Left kidney (tissue), 8 donors: ENCODE measurements at places on chromosomes 11 and 22.
A peak's percentile ranks its signal among the peaks of the same experiment; 100 is the strongest.

GRCh38 chr11:117070016-117070415 is 28.2 kb downstream of the SIK3 start:
- DNase-seq = no peak

- peak; percentile 22 for DNase-seq
Measured at GRCh38 chr11:62001450-62002191, 34.2 kb upstream of the FTH1 start.

DNA sequence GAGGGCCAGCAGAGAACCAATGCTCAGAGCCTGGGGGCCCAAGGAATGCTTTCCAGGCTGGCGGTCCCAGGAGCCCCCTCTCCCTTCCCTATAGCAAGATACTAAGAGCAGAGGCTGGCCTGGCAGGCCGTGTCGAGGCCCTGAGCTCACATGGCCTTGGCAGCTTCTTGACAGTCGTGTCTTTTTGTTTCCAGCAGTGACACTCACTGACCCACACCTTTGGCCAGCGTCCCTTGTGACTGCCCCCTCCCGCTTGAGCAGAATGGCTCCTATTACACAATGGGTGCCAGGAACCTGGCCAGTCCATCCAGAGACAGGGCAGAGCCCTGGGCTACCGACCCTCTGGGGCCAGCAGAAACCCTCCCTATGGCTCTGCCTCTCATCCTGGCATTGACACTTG is 6.4 kb upstream of the CCND1 start:
- no peak for DNase-seq

GRCh38 chr11:31529189-31529588 is 19.6 kb downstream of the ELP4 start:
- no peak for DNase-seq

GRCh38 chr11:96036863-96037262 is 113.0 kb upstream of the MTMR2 start:
- no peak for DNase-seq

GRCh38 chr22:45238076-45238956 is 2.4 kb downstream of the KIAA0930 start:
- DNase-seq = no peak

DNA sequence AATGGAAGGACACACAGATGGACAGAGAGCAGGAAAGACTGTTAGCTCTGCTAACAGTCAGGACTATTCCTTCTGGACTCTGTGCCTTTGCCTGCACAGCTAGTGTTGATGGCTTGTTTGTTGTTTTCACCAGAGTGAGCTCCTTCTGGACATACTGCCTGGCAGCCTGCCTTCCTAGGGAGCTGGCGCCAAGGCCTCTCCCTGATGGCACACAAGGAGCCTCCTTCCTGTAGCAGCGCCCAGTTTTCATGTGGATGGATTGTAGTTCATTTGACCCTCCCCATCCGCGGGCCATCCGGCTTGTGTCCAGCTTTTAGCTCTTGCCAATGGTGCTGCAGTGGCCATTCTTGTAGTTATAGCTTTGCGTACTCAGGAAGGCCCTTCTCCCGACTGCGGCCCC is 16.6 kb upstream of the BCR start:
- no peak for DNase-seq

DNA sequence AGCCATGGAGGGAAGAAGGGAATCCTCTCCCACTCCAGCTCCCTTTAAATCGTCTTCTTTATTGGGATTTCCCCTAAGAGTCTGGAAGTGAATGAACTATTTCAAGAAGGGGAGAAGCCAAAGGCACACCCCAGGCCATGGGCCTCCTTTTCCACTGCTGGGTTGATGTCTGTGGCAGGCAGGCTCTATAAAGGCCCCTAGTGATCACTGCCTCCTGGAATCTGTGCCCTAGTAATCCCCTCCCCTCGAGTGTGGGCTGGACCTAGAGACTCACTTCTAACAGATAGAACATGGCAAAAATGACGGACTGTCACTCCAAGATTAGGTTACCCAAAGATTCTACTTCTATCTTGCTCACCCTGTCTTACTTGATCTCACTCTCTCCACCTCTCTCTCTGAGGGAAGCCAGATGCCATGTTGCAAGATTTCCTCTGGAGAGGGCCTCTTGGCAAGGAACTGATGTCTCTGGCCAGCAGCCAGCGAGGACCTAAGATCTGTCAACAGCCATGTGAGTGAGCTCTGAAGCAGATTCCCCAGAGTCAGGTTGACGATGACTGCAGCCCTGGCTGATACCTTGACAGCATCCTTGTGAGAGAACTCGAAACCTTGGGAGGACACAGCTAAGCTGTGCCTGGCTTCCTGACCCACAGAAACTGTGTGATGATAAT is 444.8 kb downstream of the SOX6 start:
- no peak for DNase-seq

DNA sequence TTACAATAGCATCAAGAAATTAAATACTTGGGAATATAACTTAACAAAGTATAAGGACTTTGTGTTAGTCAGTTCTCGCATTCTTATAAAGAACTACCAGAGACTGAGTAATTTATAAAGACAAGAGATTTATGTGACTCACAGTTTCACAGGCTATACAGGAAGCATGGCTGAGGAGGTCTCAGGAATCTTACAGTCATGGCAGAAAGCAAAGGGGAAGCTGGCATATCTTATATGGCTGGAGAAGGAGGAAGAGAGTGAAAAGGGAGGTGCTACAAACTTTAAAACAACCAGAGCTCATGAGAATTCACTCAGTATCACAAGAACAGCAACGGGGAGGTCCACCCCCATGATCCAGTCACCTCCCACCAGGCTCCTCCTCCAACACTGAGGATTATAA is 32.0 kb upstream of the CCDC134 start:
- no peak for DNase-seq

GRCh38 chr22:22721681-22722354 is 77.4 kb downstream of the GGTLC2 start:
- peak; percentile 24 for DNase-seq

GRCh38 chr22:40396882-40397281 is 26.5 kb downstream of the SGSM3 start:
- peak; percentile 88 for DNase-seq

GRCh38 chr11:20119315-20119714 is 41.0 kb downstream of the DBX1 start:
- DNase-seq = no peak

DNA sequence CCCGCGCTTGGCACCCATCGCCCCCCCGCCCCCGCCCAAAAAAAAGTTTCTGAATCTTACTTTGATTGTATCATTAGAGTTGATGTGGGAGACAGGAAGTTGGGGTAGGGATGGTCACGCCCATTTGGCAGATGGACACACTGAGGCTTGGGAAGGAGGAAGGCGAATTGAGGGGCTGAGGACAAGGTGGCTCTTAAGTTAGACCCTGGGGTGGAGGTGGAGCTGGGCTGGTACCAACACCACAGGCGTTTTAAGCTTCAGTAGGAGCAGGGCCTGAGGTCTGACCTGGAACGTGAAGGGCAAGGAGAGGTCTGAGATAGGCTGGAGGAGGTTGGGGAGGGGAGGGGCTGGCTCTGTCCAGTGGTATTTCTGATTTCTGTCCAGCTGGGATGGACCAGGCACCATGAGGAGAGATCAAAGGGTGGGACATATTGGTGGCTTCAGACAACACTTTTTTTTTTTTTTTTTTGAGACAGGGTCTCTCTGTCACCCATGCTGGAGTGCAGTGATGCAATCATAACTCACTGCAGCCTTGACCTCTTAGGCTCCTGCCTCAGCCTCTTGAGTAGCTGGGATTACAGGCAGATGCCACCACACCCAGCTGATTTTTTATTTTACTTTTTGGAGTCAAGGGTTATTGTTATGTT is 799 bp upstream of the CDC42BPG start:
- no peak for DNase-seq

- DNase-seq = no peak
Measured at GRCh38 chr11:45674481-45675190, 9.2 kb upstream of the CHST1 start.

- DNase-seq = no peak
Measured at GRCh38 chr11:68120273-68121066, 718 bp downstream of the CHKA start.

DNA sequence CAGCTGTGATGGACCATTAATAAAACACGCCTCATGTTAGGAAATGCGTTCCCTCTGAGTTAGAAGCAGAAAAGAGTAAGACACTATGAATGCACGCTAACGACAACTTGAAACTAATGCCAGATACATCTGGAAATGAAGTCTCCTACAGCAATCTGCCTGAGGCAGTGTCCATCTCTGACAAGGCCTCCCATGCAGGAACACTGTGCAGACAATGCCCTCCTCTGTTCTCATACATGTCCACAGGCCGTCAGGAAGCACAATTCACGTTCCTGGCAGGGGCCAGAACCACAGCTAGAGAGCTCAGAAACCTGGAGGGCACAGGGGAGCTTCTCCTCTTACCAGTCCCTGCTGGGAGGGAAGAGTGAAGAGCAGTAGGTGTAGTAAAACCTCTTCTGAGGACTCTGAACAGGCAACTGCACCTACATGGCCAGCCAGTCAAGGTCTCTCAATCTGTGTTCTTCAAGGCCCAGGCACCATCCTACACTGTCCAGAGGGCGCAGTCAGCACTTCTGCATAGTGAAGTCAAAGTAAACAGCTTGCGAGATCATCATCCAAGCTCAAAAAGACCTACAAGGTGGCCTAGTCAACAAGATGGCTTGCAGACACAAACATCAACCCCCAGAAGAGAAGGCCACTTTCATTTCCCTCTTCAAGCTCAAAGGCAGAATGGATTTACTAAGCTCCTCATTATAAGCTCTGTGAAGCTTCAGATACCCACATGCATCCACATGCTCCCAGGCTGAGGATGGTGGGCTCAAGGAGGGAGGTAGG is 41.5 kb upstream of the CYP2D6 start:
- no peak for DNase-seq

GRCh38 chr11:73034331-73034730 is 107.8 kb downstream of the FCHSD2 start:
- DNase-seq = no peak

DNA sequence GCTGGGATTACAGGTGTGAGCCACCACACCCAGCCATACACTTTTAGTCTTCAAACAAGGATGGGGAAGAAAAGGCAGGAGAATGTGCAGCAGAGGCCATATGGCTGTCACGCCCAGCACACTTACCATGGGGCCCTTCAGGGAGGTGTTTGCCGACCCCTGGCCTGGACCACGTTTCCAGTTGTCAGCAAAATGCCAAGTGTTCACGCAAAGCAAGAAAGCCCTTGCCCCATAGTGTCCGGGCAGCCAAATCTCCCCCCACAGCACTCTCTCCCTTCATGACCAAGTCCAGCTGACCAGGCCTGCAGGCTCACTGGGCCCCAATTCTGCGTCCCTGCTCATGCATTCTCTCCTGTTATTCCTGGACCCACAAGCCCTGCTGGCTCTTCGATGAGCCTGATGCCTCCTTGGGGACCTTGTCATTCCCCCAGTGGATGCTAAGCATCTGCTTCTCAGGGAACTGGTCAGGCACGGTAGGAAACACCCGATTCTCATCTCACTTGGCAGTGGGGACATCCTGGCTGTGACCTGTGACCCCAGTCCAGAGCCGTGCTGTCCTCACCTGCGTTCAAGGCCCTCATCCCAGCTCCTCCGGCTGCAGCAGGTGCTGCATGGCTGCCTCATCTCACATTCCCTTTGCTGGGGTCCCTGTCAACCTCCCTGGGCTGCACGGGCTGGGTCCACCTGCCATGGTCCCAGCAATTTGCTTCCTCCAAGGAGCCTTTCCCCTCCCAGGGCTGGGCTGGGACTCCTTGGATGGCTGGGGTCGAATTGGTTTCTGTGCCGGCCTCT is 96.4 kb downstream of the CTTN start:
- no peak for DNase-seq

GRCh38 chr22:42300259-42301076 is 30.0 kb upstream of the TCF20 start:
- no peak for DNase-seq

- DNase-seq = no peak
Measured at GRCh38 chr11:58075781-58076180, 45.0 kb downstream of the OR6Q1 start.

DNA sequence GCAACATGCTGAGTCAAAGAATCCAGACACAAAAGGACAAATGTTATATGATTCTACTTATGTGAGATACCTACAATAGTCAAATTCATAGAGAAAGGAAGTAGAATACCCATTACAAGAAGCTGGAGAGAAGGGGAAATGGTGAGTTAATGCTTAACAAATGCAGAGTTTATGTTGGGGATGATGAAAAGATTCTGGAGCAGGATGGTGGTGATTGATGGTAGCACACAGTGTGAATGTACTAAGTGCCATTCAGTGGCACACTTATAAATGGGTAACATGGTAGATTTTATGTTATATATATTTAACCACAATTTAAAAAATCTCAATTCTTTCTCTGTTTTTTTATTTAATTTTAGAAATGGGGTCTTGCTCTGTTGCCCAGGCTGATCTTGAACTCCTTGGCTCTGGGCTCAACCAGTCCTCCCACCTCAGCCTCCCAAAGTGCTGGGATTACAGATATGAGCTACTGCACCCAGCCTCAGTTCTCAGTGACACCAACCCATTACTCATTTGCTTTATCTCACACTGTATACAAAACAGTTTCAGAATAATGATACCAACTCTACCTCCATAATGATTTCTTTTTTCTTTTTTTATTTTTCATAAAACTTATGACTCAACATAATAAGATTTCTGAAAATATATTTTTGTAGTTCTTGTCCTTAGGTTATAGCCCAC is 9.6 kb upstream of the RELA start:
- DNase-seq = no peak

GRCh38 chr11:69032833-69033232 is 15.9 kb upstream of the TPCN2 start:
- DNase-seq = no peak

- no peak for DNase-seq
Measured at GRCh38 chr22:23282089-23282501, 101.8 kb downstream of the BCR start.

GRCh38 chr11:75351541-75351790 is at the start of gene ARRB1:
Gene ARRB1, minus strand, starts transcription at chr11:75351661. Its CDS starts 54 bp downstream, at chr11:75351607.
- DNase-seq = no peak

GRCh38 chr11:78111298-78111697 is 28.1 kb downstream of the ALG8 start:
- no peak for DNase-seq

DNA sequence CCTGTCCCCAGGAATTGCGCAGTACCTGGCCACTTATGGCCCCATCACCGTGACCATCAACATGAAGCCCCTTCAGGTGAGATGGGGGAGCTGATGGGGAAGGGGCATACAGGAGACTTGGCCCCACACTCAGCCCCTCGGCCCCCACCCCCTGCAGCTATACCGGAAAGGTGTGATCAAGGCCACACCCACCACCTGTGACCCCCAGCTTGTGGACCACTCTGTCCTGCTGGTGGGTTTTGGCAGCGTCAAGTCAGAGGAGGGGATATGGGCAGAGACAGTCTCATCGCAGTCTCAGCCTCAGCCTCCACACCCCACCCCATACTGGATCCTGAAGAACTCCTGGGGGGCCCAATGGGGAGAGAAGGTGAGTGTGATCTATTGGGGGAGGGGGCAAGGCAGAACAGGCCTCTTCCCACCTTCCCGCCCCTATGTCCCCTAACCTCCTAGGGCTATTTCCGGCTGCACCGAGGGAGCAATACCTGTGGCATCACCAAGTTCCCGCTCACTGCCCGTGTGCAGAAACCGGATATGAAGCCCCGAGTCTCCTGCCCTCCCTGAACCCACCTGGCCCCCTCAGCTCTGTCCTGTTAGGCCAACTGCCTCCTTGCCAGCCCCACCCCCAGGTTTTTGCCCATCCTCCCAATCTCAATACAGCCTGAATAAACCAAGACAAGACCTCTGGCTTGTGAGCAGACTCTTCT is 3.6 kb downstream of the CTSW start:
- no peak for DNase-seq

- peak; percentile 85 for DNase-seq
Measured at GRCh38 chr11:111982019-111982464, 43.2 kb upstream of the DLAT start.

GRCh38 chr11:123536690-123537437 is 106.8 kb downstream of the GRAMD1B start:
- no peak for DNase-seq
